Left cardiac atrium (tissue), 4 donors: ENCODE measurements at places on chromosomes 7 and 10. TPM values are rescaled to one million over a fixed set of nuclear protein-coding genes. Genes with fewer than 3 reads are reported as not detected.

The CRHR2 gene
- 0.16 TPM for total RNA-seq

The WNT2 gene
- total RNA-seq: not detected

The MMD2 gene
- total RNA-seq: not detected

The PRKRIP1 gene
- 19.7 TPM for total RNA-seq

The AS3MT gene
- total RNA-seq: 12.2 TPM

The MRC1 gene
- 82.5 TPM for total RNA-seq

The TUBAL3 gene
- total RNA-seq: 0.21 TPM

DNA sequence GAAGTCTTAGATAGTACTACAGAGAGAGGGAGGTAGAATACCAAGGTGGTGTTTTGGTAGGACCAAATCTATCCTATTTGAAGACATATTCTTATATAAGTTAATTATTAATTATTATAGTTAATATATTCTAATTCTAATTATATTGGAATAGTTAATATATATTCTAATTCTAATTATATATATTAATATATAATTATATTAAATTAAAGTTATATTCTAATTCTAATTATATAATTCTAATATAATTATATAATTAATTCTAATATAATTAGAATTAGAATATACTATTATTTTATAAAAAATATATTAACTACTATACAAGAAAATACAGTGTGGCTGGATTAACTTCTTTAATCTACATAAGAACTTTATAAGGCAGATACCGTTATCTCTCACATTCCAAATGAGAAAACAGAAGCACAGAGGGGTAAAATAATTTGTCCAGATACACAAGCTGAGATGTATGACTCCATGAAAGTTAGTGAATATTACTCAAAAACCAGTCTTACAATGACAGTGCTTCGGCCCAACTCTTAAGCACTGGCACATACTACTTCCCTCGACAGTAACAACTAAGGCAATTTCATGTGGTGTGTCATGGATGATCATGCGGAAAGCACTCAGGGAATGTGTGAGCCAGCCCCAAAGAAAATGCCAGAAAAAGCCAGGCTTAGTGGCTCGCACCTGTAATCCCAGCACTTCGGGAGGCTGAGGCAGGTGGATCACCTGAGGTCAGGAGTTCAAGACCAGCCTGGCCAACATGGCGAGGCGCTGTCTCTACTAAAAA lies 42.6 kb downstream of the TYW1B start:
- DNase-seq: no peak

DNA sequence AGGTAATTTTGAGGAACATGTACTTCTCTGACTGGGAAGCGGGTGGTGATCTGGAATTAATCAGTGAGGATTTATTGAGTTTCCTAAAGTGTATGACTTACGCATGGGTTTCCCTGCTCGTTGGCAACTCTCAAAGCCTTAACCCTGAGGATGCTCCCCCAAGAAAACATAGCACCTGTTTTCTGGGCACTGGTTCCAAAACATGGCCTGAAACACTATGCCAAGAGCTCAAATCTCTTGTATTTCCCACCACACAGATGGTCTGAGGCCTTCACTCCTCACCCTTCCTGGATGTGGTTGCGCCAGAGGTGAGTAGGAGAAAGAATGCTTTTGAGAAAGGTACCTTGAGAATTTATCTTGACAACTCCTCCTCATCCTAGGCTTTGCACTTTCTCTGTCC lies 250.4 kb downstream of the FZD1 start:
- no peak for DNase-seq

GRCh38 chr7:24902276-24902675 lies 77.7 kb downstream of the OSBPL3 start:
- no peak for DNase-seq

GRCh38 chr7:115734641-115735040 lies 295.9 kb downstream of the TFEC start:
- DNase-seq: no peak

- no peak for DNase-seq
These were observed 301.6 kb upstream of the SEMA3D start for GRCh38 chr7:85488406-85488805.

- DNase-seq: no peak
These were observed 2.9 kb upstream of the TMEM72 start for GRCh38 chr10:44908066-44908749.

DNA sequence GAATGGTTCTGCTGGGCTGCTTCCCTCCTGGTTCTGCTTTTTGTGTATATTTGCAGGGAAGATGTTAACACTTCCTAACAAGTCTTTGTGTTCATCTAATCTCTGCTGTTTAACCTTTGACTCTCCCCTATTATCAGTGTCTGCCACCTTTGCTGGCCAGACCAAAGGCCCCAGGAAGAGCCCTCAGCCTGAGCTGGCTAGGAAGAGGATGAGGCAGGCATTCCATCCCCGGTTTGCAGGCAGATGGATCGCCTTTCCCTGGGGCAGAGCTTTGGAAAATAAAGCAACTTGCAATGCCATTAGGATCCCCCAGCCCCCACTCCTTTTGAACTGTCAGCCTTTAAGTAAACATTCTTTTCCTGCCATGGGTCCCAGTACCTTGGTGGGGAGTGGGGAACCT lies 19.0 kb downstream of the DPCD start:
- no peak for DNase-seq

DNA sequence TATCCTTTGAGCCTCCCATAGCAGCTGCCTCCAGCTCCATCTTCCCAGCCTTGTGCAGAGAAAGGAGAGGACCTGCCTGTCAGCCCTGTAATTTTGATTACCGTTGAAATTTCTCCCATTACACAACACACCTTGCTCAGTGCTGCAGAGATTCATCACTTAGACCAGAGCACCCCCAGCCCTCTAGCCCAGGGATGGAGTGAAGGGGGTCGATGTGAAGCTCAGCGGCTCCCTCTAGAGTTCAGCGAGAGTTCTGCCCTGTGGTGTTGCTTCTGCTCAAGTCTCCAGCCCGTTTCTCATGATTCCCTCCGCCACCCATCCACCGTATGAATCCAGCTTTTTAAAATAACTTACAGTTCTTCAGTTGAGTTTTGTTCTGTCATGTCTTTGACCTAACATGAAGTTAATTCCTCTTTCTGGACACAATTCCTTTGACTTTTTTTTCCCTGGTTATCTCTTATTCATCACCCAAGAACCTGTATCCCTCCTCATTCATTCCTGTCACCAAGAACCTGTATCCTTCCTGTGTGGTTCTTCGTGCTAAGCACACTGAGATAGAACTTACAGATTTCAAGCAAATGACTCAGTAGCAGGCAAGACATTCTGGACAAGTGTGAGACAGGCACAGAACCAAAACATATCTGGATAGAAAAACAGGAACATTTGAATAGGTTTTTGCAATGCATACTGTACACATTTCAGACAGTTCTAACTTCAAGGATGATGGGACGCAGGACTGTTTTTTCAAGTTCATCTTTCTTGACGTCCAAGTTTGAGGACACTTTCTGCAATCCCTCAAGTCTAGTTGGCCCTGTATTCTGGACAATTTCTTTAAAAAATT lies 35.0 kb upstream of the ZNF32 start:
- DNase-seq: no peak

GRCh38 chr7:101177644-101178043 lies 2.4 kb downstream of the NAT16 start:
- no peak for DNase-seq

GRCh38 chr7:19747740-19748339 lies 25.6 kb downstream of the TMEM196 start:
- DNase-seq: no peak

DNA sequence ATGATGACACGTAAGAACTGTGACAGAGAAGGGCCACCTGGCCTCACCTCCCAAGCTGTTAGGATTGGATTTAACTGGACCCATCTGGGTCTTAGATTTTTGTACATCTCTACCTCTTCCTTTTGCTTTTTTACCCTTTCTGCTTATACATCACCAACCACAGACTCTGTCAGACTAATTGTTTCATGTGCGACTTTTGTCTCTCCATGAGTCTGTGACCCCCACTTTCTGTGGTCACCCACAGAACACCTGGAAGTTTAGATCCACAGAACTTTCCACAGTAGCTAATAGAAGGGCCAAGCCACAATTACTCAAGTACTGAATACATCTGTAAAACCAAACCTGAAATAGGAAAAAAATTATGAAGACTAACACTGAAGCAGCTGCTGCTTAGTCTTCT lies 23.1 kb downstream of the SEC31B start:
- DNase-seq: no peak

- peak; percentile 73 for DNase-seq
These were observed 35.8 kb downstream of the DDIT4 start for GRCh38 chr10:72309290-72310240.

GRCh38 chr7:5429253-5429856 lies 5.7 kb upstream of the TNRC18 start:
- no peak for DNase-seq
